Activated naive CD4-positive, alpha-beta T cell (primary cell): ENCODE measurements at places on chromosomes 3 and 15.

DNA sequence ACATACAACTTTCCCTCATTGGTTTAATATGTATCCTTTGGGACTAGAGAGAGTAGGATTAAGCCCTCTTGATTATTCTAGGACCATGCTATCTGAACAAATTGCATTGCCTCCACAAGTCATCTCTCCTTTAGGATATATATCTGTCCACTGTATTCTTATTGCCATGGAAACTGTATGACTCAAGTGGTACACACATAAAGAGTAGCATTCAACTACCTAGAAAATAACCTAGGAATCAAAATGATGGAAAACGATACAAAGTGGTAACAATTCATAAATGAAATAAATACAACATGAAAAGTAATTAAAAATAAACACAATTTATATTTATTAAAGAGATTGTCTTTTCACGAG is 212.1 kb upstream of the P2RY1 start:
- DNase-seq = no peak

DNA sequence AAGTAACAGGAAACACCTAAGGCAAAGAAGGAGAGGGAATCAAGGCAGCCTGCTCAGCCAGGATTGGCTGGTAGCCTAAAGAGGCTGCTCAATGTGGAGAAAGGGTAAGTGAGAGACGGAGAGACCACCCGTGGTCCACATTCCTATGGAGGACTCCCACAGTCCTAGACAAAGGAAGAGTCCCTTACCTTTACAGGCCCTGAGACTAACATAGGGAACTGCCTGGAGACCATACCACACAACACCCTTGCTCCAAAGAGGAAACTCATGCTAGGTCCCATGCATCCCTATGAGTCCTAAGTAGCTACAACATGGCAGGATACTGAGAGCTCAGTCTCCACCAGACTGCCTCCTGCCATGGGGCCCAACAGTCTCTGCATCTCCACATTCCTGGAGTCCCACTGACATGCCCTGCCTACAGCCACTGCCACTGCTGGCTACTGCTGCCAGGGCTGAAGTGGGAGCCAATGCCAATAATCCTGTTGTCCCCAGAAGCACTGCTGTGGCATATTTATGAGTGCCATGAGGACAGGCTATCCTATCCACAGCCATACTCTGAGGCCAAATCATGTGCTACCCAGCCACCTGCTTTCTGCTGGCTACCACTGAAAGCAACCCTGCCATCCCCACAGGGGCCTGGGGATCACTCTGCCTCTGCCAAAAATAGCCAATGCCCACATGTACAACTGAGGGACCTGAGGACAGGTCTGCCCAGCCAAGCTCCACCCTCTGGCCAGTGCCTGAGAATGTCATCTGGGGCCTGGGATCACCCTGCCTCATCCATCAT is 45.0 kb downstream of the COPS2 start:
- DNase-seq = no peak

GRCh38 chr3:54178376-54178775 is 56.0 kb downstream of the CACNA2D3 start:
- no peak for DNase-seq

- DNase-seq = no peak
Measured at GRCh38 chr15:96165081-96165480, 165.4 kb upstream of the NR2F2 start.

DNA sequence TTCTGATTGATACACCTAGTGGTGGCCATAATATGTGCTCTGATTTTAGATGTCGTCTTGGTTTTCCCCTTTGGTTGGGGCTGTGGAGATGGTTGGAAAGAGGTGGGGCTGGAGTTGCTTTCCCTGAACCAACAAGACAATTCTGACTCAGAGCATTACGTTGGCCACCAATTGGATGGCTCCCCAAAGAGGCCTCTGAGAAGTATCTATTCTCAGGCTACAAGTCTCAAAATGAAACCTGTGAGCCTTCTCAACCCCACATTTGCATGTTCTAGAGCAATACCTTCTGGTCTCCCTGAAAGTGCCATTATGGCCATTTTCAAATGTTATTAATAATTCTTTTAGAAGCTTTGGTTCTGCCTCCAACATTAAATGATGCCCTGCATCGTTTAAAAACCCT is 188.4 kb upstream of the WNT5A start:
- DNase-seq = no peak

GRCh38 chr15:63972801-63973200 is 73.5 kb downstream of the DAPK2 start:
- DNase-seq = no peak

- no peak for DNase-seq
Measured at GRCh38 chr3:177789500-177789899, 592.2 kb upstream of the TBL1XR1 start.

GRCh38 chr3:179967622-179968021 is 69.1 kb downstream of the PEX5L start:
- no peak for DNase-seq

DNA sequence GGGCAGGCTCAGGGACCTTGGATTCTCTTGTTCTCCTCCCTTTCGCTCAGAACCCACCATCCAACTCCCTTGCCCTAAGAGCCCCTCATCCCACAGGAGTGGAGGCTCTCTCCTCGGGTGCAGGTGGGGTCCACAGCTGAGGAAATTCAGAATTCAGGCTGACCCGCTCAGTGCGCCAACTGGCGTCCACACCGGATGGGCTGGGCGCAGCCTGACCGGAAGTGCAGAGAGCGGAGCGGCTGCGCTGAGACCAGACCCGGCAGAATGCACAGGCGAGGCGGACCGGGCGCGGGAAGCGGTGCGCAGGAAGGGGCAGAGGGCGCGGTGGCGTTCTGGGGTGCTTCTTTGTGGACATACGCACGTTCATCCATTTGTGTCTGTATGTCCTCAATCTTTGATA is 210.4 kb upstream of the NDN start:
- no peak for DNase-seq

DNA sequence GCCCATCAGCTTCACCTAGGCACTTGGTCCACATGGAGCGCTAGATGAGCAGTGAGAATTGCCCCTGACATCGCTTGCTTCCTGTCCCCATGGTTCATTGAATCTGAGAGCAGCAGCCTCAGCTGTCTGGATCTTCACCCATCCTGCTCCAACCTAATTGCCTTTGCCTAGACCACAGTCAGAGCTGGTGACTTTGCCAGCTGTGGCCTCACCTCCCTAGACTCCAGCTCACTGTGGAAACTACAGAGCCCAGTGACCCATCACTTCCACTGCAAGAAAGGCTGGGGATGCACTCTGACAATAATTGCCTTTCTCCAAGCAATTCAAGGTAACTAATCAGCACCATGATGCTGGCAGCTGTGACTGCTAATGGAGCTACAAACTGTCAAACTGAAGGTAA is 30.6 kb upstream of the SLC6A1 start:
- no peak for DNase-seq

DNA sequence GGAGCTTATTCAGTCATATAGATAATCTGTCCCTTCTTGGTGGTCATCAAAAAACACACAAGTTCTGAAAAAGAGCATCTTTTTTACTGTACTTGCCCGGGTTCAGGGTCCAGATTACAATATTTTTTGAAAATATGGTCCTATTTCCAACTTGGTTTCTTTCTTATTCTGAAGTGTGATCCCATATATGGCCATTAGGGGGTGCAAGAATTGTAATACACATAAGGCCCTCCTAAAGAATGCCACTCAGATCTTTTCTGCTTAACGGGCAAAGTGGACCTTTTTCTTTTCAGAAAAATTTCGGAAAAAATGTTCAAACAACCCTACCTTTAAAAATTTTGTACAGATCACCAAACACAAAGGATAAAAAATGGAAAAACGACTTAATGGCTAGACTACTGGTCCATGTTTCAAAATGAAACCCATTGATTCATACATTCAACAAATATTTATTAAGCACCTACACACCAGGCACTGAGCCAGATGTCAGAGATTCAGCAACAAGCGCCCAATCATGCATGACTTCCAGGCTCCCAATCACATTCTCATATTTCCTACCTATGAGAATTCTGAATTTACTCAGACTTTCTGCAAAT is 102.0 kb upstream of the MYRIP start:
- DNase-seq = no peak

DNA sequence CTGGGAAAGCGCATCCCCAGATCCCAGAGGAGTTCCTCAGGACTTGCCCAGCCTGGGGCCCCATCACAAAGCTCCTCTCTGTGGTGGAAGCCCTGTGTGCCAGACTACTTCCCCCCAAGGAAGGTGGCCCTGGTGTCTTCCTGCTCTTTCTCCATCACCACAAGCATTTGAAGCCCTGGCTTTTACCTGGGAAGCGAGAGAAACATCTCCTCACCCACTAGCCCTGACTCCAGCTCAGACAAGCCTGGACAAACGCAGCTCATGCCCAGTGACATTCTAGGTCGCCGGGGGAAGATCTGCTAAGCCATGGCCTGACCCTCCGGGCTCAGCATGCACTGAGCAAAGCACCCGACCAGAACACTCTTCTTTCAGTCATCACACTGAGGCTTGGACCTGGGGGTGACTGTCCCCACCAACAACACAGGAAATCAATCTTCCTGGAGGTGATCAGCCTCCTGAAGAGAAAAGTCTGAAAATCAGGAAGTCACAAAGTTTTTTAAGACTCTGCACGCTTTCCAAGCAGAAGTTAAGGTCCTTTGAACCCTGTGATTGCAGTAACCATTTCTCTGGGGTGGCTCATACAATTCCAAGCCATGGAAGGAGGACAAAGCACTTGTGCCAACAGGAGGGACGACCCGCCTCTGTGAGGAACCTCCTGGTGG is 40.8 kb downstream of the KLHL25 start:
- DNase-seq = no peak

GRCh38 chr15:93515256-93516051 is 426.4 kb upstream of the RGMA start:
- DNase-seq = no peak

DNA sequence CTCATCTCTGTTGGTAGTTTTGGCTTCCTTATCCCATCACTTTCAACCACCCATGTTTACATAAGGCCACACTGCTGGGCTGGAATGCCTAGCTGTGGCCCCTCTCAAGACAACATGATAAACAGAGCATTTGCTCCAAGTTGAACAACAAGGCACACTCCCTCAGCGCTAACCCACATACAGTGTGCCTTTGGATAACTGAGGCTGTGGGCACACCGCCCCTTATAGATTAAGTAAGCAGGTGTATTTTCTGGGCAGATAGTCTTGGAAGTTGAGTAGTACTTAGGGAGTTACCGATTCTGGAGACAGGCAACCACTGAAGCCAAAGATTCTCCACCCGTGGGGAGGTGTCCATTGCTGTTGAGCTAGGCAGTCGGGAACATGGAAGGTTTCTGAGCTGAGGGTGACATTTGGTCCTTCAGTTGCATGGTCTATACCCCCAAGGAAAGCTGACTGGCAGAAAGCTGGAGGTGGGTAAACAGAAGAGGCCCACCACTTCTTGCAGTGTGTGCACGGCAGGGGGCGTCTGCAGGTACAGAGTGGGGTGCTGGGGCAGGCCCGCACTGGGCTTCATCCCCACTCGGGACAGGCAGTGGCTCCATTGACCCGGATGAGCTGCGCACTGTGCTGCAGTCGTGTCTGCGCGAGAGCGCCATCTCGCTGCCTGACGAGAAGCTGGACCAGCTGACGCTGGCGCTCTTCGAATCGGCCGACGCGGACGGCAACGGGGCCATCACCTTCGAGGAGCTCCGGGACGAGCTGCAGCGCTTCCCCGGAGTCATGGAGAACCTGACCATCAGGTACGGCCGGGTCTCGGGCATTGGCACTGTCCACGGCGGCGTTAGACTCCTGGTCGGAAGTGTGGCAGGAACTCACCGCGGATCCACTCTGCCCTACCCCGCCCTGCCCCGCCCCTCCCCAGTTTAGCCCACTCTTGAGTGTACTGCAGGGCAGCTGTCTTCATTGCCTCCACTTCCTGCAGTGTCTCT is 16.8 kb downstream of the NOX5 start:
- no peak for DNase-seq

DNA sequence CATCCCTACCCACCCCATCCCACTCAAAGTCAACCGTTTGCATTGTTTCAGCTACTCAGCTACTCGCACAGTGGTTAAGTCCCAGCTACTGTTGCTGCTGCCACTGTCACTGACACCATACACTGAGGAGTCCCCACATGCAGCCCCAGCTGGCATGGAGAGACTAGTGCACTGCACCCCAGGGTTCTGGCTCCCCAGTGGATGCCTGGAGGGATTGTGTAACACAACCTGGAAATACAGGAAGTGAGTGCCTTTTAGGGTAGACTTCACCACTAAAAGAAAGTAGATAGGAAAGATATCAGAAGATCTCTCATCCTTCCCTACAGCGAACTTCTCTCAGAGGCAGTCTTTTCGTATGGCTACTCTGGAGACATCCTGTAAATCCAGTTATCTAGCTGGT is 169.2 kb upstream of the STRIT1 start:
- DNase-seq = no peak

- no peak for DNase-seq
Measured at GRCh38 chr3:156353563-156353962, 201.4 kb downstream of the SSR3 start.

GRCh38 chr3:70064194-70064779 is 64.8 kb downstream of the SAMMSON start:
- no peak for DNase-seq

DNA sequence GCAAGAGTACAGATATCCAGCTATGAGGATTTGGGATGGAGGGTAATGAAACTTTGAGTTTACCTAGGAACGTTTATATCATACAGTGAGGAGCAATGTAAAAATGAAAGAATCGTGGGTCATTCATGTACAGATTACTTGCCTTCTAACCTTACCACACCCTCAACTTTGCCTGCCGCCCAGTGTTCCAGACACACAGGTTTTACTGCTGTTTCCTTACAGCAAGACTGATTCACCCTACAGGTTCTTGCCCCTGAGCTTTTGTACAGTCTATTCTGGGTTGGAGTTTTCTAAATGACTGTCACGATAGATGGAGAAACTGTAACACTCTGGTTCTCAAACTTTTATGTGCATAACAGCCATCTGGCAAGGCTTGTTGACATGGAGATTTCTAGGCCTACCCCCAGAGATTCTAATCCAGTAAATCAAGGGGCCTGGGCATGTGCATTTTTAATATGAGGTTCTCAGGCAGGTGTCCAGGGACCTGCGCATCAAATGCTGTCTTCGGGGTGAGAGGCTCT is 6.6 kb upstream of the TPRG1 start:
- DNase-seq = no peak

DNA sequence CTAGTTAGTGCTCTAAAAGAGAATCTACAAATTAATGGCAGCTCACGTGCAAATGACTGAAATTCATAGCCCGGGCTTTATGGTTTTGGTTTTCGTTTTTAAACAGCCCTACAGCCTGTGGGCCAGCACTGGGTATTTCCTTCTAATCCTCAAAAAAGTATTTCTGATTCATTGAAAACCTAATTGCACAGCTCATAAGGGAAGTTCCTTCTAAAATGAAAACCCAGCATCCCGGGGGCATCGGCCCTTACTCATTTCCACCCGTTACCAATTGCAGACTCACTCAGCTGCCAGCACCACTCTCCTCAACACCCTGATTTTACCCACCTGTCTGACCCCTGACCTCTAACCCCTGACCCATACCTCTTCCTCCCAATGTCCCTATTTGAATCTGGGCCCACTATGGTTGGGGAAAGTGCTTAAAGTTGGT is 59.5 kb upstream of the ZNF148 start:
- DNase-seq = no peak

DNA sequence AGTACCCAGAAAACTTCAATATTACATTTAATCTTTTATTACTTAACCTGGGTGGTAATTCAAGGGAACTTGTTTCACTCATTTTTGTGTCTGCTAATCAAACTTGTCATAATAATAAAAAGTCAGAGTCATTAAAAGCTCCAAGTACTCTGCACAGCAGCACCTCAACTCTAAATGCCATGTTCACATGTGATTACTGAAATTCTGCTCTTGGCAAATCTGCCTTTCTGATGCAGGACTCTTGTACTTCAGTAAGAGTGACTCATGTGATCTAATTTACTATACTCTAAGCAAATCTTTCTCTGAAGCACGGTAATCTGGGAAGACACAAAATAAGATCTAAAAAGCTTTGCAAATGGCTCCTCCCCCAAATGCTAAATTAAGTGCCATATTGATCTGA is 6.4 kb downstream of the ROBO1 start:
- no peak for DNase-seq
